ENCODE measurements at places on chromosomes 7 and 10. TPM values are rescaled to one million over a fixed set of nuclear protein-coding genes. Genes with fewer than 3 reads are reported as not detected.

Gene ANKRD7
- total RNA-seq = 0.23 TPM

Gene TAS2R60
- total RNA-seq = not detected

Gene ACTR1A
- 90.2 TPM for total RNA-seq

Gene CYP2C18
- 0.16 TPM for total RNA-seq

Gene WDR37
- 8.0 TPM for total RNA-seq

Gene ZNF117
- 0.18 TPM for total RNA-seq

Gene CTBP2
- total RNA-seq = 94.1 TPM

Gene OR2A1
- not detected for total RNA-seq

Gene UFSP1
- 7.4 TPM for total RNA-seq

Gene IDI2
- total RNA-seq = not detected

Gene EGR2
- 0.34 TPM for total RNA-seq

Gene CYP2W1
- not detected for total RNA-seq

Gene KLLN
- 0.51 TPM for total RNA-seq

Gene GPR146
- 2.8 TPM for total RNA-seq

Gene ADRB1
- 0.98 TPM for total RNA-seq

Gene IGF2BP3
- total RNA-seq = 23.8 TPM

Gene CABCOCO1
- total RNA-seq = 0.40 TPM

Gene GLCCI1
- total RNA-seq = 1.5 TPM

Gene FFAR4
- 0.44 TPM for total RNA-seq

Gene LLCFC1
- total RNA-seq = not detected

Gene HOXA2
- total RNA-seq = 0.99 TPM

Gene ZNF735
- not detected for total RNA-seq

Gene NOS3
- 0.49 TPM for total RNA-seq

Gene IDE
- total RNA-seq = 23.8 TPM

Gene VWA2
- not detected for total RNA-seq

Gene H2BK1
- not detected for total RNA-seq

Gene UMAD1
- total RNA-seq = 11.2 TPM

Gene RGR
- not detected for total RNA-seq

Gene CUX1
- total RNA-seq = 46.3 TPM

Gene RSPH10B2
- total RNA-seq = not detected

Gene TUBB8
- not detected for total RNA-seq

Gene WNT2
- total RNA-seq = 0.06 TPM

Gene GPR158
- 0.06 TPM for total RNA-seq

Gene GJC3
- 0.14 TPM for total RNA-seq

Data from A549 treated with RU486 at 1 μM for 4 hours (cell line).